ENCODE measurements at places on chromosomes 4 and X. TPM values are rescaled to one million over a fixed set of nuclear protein-coding genes. Genes with fewer than 3 reads are reported as not detected.

Gene MAGEC1
- total RNA-seq, result not detected

Gene APOOL
- 7.8 TPM for total RNA-seq

Gene GDI1
- total RNA-seq, result 301 TPM

Gene GPRASP2
- 79.2 TPM for total RNA-seq

Gene CTAG1B
- not detected for total RNA-seq

Gene EDNRA
- total RNA-seq, result 11.0 TPM

Gene DMRTC1
- not detected for total RNA-seq

Gene HGFAC
- 8.8 TPM for total RNA-seq

Gene CCNA2
- total RNA-seq, result 10.3 TPM

Gene SULT1B1
- total RNA-seq, result 0.31 TPM

Gene MEPE
- total RNA-seq, result not detected

Gene ACE2
- not detected for total RNA-seq

Gene SHROOM3
- total RNA-seq, result 32.9 TPM

Gene PUDP
- total RNA-seq, result 11.6 TPM

Gene GPR78
- total RNA-seq, result not detected

Gene FGD1
- 13.8 TPM for total RNA-seq

Gene CTAG1A
- total RNA-seq, result not detected

Gene CT45A3
- total RNA-seq, result not detected

Gene RAI2
- total RNA-seq, result 5.6 TPM

Gene BEX1
- total RNA-seq, result 136 TPM

Gene P2RY4
- 0.63 TPM for total RNA-seq

Gene ZNF157
- 5.0 TPM for total RNA-seq

Gene SORCS2
- 8.1 TPM for total RNA-seq

Gene MAGED4
- 127 TPM for total RNA-seq

Gene TMEM131L
- 81.7 TPM for total RNA-seq

Gene GABRQ
- total RNA-seq, result 1.3 TPM

Gene ITGB1BP2
- total RNA-seq, result 6.6 TPM
